Large intestine (tissue), 12 donors: ENCODE measurements at places on chromosomes 2 and 18. TPM values are rescaled to one million over a fixed set of nuclear protein-coding genes. Genes with fewer than 3 reads are reported as not detected.

DNA sequence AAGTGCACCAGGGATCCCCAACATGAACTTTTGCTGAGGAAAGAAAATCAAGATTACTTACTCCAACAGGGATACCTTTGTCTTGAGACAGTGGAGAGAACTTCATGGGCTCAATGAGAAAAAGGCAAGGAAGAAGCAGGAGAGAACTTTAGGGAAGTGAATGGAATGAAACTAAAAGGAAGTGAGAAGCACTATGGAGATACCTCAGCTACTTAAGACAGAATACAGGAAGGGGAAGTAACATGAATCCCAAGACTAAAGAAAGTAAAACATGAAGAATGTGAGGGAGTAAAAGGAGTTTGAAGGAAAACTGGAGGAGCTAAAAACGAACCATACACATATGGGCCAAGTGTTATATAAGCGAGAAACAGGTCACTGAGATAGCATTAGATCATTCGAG is 32.4 kb upstream of the ACTR3 start:
- no peak for DNase-seq

GRCh38 chr2:128095201-128095600 is 4.2 kb downstream of the UGGT1 start:
- DNase-seq, result no peak

Gene CAPN13
- 19.7 TPM for polyA plus RNA-seq

Gene GCG
- 83.8 TPM for polyA plus RNA-seq

Gene G6PC2
- 0.19 TPM for polyA plus RNA-seq

DNA sequence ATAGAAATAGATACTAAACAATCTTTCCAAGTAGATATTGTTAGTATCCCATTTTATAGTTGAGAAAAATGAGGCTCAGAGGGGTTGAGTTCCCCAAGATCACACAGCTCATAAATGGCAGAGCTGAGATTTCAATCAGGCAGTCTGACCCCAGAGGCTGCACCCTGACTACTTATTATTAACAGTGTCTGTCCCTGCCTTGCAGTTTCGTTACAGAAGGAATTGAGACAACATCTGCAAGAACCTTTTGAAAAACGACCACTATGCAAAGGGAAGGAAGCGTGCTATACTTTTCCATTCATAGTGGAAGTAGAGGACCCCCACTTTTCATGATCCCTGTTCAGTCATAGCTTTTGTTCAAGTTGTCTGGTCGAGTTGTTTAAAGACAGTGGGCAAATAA is 53.2 kb upstream of the SEC11C start:
- DNase-seq, result no peak

- no peak for DNase-seq
Observed at GRCh38 chr2:172285010-172285621, 142.3 kb upstream of the ITGA6 start.

DNA sequence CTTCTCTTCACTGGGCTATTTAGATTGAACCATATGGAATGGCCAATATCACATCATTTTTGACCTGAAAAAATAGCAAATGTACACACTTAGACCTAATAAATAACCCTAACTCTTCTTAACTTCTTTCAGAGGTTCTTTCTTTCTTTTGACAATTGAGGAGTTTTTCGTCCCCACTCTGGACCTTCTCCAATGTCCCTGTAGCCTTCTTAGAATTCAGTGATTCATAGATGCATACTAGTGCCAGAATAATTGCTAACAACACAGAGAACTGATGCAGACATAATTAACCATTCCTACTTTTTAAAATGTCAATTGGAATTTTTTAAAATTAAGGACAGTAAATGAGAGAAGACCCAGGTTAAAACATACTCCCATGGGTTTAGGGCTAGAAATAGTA is 20.0 kb downstream of the DAPL1 start:
- DNase-seq, result no peak

DNA sequence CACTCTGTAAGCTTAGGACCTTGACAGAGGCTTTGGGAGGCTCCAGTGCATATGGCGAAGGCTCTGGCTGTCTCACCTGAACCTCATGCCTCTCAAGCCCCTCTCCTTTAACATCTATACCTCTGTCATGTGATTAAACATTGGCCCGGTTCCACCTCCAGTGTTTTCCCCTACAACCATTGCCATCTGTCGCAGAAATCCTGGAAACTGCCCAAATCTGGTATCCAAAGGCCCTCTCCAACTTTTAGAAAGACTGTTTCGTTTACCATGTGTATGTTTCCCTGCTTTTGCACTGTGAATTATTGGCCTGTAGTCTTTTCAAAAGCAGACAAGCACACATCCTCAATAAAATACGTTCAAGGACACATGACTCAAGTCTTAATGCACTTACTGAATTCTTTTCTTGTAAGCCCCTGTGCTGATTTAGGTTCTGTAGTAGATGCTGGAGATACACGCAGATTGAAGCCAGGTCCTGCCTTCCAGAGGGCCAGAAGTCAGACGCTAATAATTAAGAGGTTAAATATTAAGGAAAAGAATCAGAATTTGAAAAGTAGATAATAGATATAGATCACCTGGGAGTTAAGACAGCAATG is 386.4 kb upstream of the SLC14A2 start:
- DNase-seq, result no peak

Gene CSRNP3
- 4.4 TPM for polyA plus RNA-seq

- DNase-seq, result no peak
Observed at GRCh38 chr2:52632543-52632942, 1135.1 kb upstream of the CHAC2 start.

- no peak for DNase-seq
Observed at GRCh38 chr18:33404244-33404873, 36.2 kb downstream of the CCDC178 start.

DNA sequence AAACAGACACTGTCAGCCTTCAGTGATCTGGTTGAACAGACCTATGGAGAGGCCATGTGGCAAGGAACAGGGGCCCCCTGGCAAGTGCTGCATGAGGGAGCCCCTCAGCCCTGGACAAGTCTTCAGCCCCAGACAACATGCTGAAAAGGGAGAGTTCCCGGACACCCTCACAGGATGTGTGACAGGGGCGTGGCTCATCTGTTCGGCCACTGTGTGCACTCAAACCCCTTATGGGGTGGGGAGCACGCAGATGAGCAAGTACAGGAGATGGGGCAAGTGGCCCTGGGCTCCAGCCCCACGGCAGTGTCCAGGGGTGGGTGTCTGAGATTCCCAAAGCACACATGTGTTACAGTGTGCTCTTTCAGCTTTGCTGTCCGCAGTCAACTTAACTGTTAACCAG is 35.4 kb upstream of the MPPE1 start:
- DNase-seq, result no peak

- DNase-seq, result peak; percentile 31
Observed at GRCh38 chr2:143482316-143482715, 353.1 kb downstream of the ARHGAP15 start.

Gene MOGAT1
- polyA plus RNA-seq, result not detected

- no peak for DNase-seq
Observed at GRCh38 chr2:199958014-199958413, 2.6 kb downstream of the MAIP1 start.

Gene RTP5
- polyA plus RNA-seq, result 0.07 TPM

GRCh38 chr2:190106783-190107182 is 44.3 kb upstream of the MSTN start:
- no peak for DNase-seq

Gene MSH6
- 46.7 TPM for polyA plus RNA-seq

DNA sequence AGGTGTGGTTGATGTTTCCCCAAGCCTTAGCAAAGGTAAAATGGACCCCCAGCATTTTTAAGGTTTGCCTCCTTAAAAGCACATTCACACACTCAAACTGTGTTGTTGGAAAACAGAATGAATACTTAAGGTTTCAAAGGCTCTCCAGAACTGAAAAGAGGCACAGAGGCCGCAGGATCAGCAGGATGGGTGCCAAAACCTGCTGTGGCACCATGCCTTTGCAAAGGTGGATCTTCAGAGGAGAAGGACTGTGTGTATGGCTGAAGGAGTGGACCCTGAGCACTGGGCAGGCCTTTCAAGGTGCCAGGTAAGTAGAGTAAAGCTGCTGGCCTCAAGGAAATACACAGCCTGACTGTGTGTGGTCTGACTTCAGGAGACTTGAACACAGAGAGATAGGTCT is 127.3 kb downstream of the XRCC5 start:
- DNase-seq, result no peak

GRCh38 chr18:47248604-47249313 is 2.7 kb downstream of the SKOR2 start:
- DNase-seq, result no peak

GRCh38 chr2:71071681-71072398 is 3.4 kb downstream of the NAGK start:
- no peak for DNase-seq

- DNase-seq, result no peak
Observed at GRCh38 chr2:183227176-183227575, 102.9 kb downstream of the NUP35 start.

- DNase-seq, result no peak
Observed at GRCh38 chr18:46820863-46821262, 64.0 kb upstream of the ST8SIA5 start.

DNA sequence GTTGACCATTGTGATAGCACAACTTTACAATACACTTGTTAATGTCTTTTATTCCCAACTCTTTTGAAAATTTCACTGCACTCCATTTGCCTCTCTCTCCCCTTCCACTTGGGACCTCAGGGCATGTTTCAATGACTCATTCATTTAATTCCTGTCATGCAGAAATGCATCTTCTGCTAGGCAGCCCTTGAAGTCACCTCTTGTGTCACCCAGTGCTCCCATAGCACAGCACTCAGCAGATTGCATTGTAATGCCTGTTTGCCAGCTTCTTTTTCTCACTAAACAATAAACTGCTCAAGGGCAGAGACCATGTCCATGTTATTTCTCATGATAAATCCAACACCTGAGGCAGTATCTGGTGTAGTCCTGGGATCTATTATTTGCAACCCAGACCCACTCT is 85.9 kb upstream of the ACSL3 start:
- no peak for DNase-seq

GRCh38 chr2:219444566-219445091 is 10.0 kb downstream of the SPEG start:
- DNase-seq, result no peak

Gene DSC2
- 65.2 TPM for polyA plus RNA-seq

GRCh38 chr18:71011389-71011788 is 722.5 kb downstream of the SOCS6 start:
- DNase-seq, result no peak
